Foreskin keratinocyte (primary cell): ENCODE measurements at places on chromosomes 7 and 10.

DNA sequence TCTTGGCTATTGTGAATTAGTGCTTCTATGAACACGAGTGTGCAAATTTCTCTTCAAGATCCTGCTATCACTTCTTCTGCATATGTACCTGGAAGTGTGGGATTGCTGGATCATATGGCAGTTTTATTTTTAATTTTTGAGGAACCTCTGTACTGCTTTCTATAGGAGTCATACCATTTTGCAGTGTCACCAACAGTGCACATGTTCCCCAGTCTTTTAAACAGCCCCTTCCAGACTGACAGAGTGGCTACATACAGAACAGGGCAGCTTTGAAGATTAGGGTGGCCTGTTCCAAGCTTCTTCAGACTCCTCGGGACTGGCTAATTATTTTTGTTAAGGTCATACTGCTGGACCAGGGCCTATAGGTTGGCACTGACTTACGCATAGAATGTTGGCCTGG is 82.9 kb downstream of the AUTS2 start:
- no peak for DNase-seq

DNA sequence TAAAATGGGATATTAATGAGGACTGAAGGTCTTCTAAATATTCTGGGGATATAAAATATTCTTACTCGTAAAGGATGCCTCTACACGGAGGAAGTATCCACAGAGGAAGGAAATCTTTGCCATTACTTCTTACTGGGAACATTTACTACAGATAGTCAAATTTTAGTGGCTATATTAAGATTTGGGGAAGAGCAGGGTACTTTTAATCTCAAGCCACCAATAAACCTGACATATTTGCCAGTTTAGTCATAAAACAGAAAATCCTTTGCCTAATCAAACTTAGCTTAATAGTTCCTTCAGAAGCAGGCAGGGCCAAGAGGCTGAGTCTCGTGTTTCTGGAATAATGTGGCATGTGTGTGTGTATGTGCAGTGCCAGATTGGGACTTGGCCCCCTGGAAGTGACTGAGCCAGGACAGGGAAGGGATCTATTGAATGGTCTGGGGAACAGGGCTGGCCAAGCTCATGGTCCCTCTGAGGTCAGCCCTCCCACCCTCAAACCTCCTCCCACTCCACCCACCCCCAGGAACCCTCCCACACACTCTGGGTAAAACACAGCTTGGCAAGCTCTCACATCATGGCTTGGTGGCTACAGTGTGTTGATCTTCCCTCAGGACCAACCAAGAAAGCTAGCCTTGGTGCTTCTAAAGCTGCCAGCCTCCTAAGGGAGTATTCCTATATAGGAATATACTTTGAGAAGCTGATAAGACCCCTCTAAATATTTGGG is 1.6 kb upstream of the PIK3CG start:
- DNase-seq, result no peak

DNA sequence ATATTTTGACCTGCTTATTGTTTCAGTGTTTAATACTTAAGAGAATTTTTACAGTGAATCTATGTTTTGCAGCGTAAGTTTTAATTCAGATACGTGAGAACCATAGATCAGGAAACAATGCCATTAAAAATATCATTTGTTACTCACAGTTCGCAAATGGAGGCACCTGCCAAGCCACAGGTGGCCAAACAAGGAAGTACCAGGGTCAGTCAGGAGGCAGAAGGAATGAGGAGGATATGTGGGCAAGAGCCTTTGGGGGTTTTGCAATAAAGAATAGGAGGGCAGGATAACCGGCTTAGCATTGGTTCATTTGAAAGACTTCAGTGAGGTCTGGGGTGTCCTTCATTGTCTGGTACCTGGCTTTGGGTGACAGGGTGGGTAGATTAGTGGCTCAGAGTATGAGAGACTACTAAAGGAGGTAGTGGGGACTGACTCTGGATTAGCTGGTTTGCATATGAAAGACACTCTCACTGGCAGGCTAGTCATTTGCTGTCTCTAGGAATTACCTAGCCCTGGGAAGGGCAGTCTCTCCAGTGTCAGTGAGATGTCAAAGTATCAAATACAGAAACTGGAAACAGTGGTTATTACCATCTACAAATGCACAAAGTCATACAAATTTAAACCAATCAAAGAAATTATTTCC is 132.2 kb upstream of the CAV2 start:
- DNase-seq, result no peak

GRCh38 chr7:68785036-68785435 is 813.2 kb upstream of the AUTS2 start:
- no peak for DNase-seq

GRCh38 chr7:80843018-80843677 is 75.7 kb downstream of the SEMA3C start:
- no peak for DNase-seq

DNA sequence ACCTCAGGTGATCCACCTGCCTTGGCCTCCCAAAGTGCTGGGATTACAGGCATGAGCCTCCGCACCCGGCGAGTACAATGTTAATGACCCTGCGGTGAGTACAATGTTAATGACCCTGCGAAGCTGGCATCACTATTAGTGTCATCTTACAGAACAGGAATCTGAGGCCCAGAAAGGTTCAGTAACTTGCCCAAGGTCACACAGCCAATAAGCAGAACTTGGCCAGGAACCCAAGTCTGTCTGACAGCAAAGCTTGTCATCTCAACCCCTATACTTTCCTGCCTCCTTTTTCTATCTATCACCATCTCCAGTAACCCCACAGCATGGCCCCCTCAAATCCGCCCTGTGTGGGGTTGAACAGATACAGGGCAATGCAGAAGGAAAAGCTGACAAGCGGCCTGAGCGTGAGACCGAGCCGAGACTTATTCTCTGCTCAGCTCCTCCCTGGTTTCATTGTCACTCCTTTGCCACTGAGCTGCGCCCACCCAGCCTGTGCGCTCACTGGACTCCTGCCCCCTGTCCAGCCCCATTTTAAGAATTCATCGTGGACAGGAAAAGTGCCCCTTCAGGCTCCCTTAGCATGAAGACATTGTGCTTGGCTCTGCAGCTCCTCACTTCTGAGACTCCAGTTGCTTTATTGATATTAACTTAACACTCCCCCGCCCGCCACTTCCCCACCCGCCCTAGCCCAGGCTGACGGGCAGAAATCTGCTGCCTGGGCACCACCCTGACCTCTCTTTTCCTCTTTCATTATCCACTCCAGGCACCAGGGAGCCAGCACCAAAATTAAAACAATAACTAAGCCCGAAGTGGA is 58.1 kb upstream of the LBX1 start:
- no peak for DNase-seq

DNA sequence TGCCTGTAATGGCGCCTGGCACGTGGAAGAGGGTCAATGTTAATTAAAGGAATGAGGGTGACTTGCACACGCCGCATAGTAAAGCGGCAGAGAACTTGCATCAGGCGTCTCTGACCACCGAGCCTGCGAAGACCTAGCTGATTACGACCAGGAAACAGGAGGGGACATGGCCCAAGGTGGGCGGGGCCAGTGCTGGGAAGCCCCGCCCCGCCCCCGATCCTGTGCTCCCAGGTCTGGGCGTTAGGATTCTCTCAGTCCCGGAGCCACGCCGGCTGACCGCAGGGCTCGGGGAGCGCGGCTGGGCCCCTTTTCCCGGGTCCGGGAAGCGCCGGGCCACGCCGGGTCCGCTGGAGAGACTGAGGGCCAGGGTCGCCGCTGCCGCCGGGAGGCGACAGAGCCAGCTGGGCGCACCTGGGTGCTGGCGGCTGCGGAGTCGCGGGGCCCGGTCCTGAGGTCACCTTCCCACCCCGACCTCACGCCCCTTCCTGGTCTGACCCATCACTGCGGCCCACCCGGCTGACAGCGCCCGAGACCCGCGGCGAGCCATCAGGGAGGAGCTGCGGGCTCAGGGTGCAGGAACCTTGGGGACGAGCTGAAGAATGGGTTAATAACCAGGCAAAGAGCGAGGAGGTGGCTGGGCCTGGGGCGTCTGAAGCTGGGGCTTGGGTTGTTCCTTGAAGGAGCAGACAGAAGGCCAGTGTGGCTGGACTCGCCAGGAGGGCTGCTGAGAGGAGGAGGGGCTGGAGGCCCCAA is 23.0 kb upstream of the GRID1 start:
- DNase-seq, result no peak

- DNase-seq, result no peak
These were observed 178.9 kb upstream of the TMEM106B start for GRCh38 chr7:12032146-12032545.

- no peak for DNase-seq
These were observed 29.8 kb downstream of the CEP41 start for GRCh38 chr7:130410868-130411541.

GRCh38 chr10:74071157-74071556 is 73.2 kb downstream of the VCL start:
- no peak for DNase-seq

DNA sequence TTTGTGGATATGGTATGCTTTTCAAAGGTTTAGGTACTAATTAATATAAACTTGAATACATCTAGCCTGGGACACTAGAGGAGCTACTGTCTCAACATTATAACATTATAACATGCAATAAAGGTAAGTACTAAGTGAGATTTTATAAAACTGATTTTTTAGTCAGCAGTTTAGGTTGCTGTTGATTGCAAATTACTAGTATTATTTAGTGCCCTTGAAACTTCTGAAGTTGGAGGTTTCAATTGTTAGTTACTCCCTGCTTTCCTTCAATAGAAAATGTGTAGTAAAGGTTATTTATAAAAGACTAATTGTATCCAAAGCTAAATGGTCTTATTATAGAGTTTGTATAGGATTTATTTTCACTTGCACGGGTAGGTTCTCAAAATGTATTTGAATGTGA is 95.2 kb downstream of the POLL start:
- no peak for DNase-seq
